K562 (cell line): ENCODE measurements at places on chromosomes 4 and X. TPM values are rescaled to one million over a fixed set of nuclear protein-coding genes. Genes with fewer than 3 reads are reported as not detected.

Gene DOK7
- total RNA-seq: not detected in 2 replicates

Gene GPAT3
- 14.9 and 15.0 TPM in 2 replicates for total RNA-seq

Gene GLRA3
- total RNA-seq: 0.11 TPM in 1 of 2 replicates, not detected in the other

Gene SSX4
- total RNA-seq: 3.0 TPM in 2 replicates

GRCh38 chrX:41301438-41301824 is 32.5 kb upstream of the DDX3X start:
- H3K27ac ChIP-seq: no peak overlapping the region; the same call in 2 of the 3 replicates
- H3K4me1 ChIP-seq: no peaks in the 10 kb centered on the region
- DNase-seq: no peak

DNA sequence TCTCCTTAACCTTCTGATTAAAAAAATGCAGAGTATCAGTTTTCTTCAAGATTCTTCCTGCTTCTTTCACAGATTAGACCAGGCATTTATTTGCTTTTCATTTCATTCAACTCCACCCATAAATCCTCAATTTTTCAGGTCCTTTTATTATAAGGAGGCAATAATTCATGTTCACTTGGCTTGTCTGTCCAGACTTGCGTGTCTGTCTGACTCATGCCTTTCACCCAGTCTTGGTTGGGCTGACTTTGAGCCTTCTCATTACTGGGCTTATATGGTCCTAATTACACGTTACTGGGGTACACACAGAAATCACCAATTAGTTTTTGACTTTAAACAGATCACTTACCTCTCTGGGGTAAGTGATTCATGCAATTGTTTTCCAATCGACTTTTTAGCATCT is 48.8 kb upstream of the GALNT7 start:
- DNase-seq: no peak
- H3K4me3 ChIP-seq: no peak overlapping the region
- no peak overlapping the region for H3K27ac ChIP-seq
- H3K4me1 ChIP-seq: peaks cover 7% of the 10 kb centered on the region; the same call in 1 of the 2 replicates

DNA sequence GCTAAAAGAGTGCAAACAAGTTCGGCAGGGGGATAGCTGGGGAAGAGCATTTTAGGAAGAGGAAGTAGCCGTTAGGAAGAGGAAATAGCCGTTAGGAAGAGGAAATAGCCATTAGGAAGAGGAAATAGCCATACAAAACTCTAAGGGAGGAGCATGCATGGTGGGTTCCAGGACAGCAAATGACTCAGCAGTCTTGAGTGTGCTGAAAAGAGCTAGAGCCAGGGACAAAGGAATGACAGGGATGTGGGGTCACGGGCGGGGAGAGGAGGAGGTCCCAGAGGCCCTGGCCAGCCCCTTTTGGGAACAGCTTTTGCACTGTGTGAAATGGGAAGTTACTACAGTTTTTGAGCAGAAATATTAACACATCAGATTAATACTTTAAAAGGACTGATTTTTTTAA is 882.6 kb downstream of the TRIML1 start:
- no peaks in the 10 kb centered on the region for H3K36me3 ChIP-seq
- H3K4me3 ChIP-seq: no peak overlapping the region
- no peak for DNase-seq
- no peaks in the 10 kb centered on the region for H3K27me3 ChIP-seq
- H3K27ac ChIP-seq: no peak overlapping the region
- no peaks in the 10 kb centered on the region for H3K4me1 ChIP-seq

DNA sequence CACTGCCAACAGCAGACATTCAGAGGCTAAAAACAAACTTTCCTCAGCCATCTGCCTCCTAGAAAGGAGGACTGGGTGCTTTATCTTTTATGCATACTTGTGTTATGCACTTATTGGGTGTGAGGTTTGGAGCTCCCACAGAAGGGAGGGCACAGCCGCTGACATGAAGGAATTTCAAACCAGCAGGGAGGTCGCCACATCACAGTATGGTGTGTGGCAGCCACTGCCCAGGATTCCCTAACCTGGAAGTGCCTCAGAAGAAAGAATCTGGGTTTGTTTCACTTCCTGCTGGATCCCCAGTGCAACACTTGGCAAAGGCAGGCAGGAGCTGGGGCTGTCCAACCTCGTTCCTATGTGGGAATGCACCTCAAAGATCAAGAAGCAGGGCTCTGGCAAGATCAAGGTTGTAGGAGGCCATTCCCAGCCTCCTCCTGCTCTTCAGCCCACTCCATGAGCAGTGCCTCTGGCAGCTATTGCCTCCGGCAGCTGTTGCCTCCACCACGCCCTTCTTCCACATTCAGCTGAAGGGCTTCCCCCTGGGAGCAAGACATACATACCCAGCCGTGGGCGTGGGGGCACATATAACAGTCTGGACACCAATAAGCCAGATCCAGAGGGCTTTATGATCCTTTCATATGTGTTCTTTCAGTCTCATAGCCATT is 109.0 kb upstream of the MAMLD1 start:
- H3K36me3 ChIP-seq: no peaks in the 10 kb centered on the region
- no peaks in the 10 kb centered on the region for H3K4me1 ChIP-seq
- no peak overlapping the region for H3K4me3 ChIP-seq
- peaks cover 6% of the 10 kb centered on the region; the same call in 1 of the 2 replicates for H3K27me3 ChIP-seq
- H3K27ac ChIP-seq: no peak overlapping the region

GRCh38 chr4:124123181-124123580 is 589.4 kb downstream of the ANKRD50 start:
- no peak overlapping the region for H3K27ac ChIP-seq
- no peaks in the 10 kb centered on the region for H3K27me3 ChIP-seq
- no peak overlapping the region for H3K4me3 ChIP-seq
- no peaks in the 10 kb centered on the region for H3K36me3 ChIP-seq
- no peaks in the 10 kb centered on the region for H3K4me1 ChIP-seq
- no peak for DNase-seq

DNA sequence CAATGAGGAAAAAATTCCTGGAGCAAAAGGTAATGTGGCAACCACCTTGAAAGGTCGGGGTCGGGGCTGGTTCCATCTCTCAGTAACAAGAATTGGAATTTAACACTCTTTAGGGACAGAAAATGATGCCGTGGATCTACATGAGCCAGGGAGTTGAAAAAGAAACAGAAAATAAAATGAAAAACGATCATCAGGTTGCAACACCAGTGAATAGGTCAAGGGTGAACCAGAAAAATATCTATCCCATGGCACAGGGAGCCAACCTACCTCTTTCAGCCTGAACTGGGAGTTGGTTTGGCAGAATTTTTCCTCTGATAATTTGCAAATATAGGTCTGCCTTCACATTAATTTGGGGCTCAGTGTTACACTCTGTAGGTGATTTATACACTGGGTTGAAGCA is 93.7 kb downstream of the C4orf33 start:
- no peaks in the 10 kb centered on the region for H3K36me3 ChIP-seq
- no peak overlapping the region for H3K4me3 ChIP-seq
- DNase-seq: no peak
- no peaks in the 10 kb centered on the region for H3K4me1 ChIP-seq
- H3K27ac ChIP-seq: no peak overlapping the region

DNA sequence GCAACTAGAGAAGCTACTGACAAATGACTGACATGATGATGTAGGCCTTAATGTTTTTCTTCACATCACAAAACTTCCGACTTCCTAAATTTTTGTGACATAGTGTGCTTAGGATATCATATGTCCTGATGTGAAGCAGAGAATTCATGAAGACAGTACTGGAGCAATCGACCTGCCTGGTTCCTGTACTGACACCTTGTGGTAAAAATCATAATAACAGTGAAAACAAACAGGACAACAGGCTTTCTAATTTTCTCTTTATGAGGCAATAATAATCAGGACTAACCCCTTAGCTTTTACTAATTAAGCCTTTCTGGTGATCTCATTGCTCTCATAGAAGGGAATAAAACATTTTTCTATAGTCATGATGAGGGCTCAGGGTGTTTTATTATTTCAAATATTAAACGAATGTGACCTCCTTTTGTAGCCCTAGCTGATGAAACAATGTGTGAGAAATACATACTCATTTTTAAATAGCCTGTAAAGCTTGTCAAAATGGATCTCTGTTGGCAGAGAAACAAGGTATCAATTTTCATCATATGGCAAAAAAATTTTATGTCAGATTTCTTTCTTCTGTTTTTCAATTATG is 158.4 kb downstream of the TENT5D start:
- H3K27ac ChIP-seq: no peak overlapping the region
- H3K4me1 ChIP-seq: no peaks in the 10 kb centered on the region; the same call in 1 of the 2 replicates
- no peak overlapping the region for H3K4me3 ChIP-seq
- no peaks in the 10 kb centered on the region for H3K36me3 ChIP-seq

- H3K27ac ChIP-seq: no peak overlapping the region
- no peaks in the 10 kb centered on the region for H3K36me3 ChIP-seq
- no peaks in the 10 kb centered on the region for H3K27me3 ChIP-seq
- no peak overlapping the region for H3K4me3 ChIP-seq
Measured at GRCh38 chrX:11893933-11894710, 136.1 kb downstream of the MSL3 start.

- no peaks in the 10 kb centered on the region for H3K36me3 ChIP-seq
- no peak overlapping the region for H3K27ac ChIP-seq
- no peak for DNase-seq
- no peaks in the 10 kb centered on the region for H3K27me3 ChIP-seq
- no peaks in the 10 kb centered on the region for H3K4me1 ChIP-seq
- H3K4me3 ChIP-seq: no peak overlapping the region
Measured at GRCh38 chr4:134668237-134668636, 466.6 kb upstream of the PABPC4L start.

DNA sequence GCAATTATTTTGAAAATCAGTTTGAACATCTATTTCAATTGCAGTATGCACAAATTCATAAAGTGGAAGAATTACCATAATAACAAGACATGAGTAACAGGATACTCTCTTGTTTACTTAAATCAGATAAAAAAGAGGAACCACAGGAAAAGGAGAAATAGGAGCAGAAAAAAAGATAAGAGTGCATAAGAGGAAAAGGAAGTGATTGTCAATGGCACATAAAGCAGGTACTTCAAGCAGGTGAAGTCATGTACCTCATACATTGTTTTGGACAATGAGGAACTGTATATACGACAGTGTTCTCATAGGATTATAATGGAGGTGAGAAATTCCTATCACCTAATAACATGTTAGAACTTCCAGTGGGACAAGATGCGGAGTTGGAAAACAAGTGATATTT is 334.5 kb upstream of the PCDH7 start:
- H3K27me3 ChIP-seq: no peaks in the 10 kb centered on the region
- H3K4me1 ChIP-seq: no peaks in the 10 kb centered on the region
- no peak overlapping the region for H3K4me3 ChIP-seq
- no peak overlapping the region for H3K27ac ChIP-seq
- no peak for DNase-seq

DNA sequence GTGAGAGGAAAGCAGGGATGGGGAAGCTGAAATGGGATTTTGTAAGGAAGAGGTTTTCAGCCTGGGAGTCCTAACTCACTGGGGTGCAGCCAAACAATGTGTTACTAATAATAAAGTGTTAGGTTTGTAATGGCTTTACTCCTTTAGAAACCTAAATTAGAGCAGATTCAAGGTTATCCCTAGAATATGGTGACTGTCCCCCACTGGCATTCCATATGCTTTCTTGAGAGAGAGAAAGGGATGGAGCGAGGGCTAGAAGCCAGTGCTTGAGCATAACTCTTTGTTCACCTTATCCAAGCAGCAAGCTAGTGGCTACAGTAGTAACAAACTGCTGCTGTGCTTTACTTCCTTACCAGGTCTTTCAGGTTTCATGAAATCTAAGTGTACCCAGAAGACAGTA is 249.1 kb upstream of the PGRMC2 start:
- H3K27me3 ChIP-seq: no peaks in the 10 kb centered on the region
- H3K4me3 ChIP-seq: no peak overlapping the region
- H3K4me1 ChIP-seq: no peaks in the 10 kb centered on the region; the same call in 1 of the 2 replicates
- DNase-seq: no peak
- no peak overlapping the region for H3K27ac ChIP-seq
- no peaks in the 10 kb centered on the region for H3K36me3 ChIP-seq

DNA sequence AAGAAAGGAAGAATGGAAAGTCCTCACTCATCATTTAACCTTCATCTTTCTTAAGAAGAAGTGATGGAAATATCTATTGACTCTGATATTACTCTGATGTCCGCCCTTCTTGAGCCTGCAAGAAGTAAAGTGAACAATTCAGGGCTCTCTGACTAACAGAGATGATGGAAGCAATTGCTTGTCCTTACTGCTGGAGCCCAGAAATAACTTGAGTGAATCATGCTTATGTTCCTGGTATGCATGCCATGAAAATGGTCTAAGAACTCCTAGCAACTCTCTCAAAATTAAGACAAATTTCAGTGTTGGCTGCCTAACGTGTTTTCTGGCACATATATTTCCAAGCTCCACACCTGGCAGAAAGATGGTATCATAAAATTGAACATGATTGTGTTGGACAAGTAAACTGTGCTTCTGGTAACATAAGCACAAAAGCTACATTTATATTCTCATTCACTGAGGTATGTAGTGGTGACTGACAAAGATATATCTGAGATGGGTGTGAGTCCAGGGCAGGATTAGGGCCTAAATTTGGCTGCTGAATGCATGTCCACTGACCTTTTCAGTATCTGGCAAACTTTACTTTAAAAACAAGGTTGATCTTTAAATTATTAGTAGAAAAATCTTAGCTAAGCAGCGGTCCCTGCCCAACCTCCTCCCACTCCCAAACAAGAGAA is 109.2 kb upstream of the OTUD4 start:
- no peak overlapping the region for H3K27ac ChIP-seq
- no peak overlapping the region for H3K4me3 ChIP-seq
- no peaks in the 10 kb centered on the region for H3K36me3 ChIP-seq
- H3K4me1 ChIP-seq: no peaks in the 10 kb centered on the region
- no peaks in the 10 kb centered on the region for H3K27me3 ChIP-seq
- no peak for DNase-seq
